OCI-M1 (cell line): ENCODE measurements at places on chromosomes 5 and 9.

GRCh38 chr5:115545351-115545882 is 842 bp upstream of the FEM1C start:
- DNase-seq, result no peak

DNA sequence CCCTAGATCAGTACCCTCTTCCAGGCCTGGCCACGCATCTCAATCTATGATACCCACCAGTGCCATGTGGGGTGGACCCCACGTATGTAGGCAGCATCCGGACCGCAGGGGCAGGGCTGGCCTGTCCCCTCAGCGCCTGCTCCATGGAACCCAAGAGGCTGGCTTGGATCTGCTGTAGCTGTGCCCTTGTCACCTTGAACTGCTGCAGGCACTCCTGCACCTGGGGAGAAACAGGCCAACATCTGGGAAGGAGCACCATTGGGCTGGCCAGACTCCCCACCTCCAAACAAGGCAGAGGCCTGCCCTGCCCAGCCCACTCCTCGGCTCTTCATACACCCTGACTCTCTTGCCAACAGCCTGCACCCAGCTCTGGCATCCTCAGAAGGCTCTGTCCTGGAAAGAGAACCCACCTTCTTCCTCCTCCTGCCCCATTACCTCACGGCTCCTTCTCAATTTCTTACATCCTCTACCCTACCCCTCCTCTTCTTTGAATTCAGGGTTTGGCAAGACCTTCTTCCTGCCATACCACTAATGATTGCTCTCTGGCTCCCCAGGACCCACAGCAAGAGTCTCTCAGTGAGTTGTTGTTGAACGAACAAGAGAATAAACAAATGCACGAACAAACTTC is 7.7 kb downstream of the HK3 start:
- no peak for DNase-seq

- no peak for DNase-seq
Observed at GRCh38 chr5:2217219-2217618, 334.5 kb upstream of the IRX4 start.

DNA sequence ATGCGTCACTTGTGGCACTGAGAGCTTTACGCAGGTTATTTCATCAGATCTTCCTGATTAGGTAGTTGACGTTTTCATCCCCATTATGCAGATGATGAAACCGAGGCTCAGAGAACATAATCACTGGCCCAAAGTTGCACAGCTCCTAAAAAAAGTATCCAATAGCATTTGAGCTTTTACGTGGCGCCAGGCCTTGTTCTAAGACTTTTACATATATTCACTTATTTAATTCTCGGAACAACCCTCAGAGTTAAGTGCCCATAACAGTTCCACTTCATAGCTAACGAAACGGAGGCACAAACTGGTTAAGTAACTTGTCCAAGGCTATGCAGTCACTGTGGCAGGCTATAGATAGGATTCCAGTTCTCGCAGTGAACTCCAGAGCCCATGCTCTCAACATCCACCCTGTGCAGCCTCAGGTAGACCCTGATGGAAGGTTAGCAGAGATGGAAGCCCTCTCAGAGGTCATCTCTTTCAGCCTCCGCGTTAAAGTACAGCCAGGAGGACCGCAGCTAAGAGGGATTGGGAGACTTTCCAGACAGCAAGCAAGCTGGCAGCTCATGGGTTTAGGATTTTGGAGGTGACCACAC is 39.3 kb downstream of the AMBP start:
- no peak for DNase-seq

- no peak for DNase-seq
Observed at GRCh38 chr5:16617274-16617968, 624 bp upstream of the RETREG1 start.

- DNase-seq, result peak; percentile 42
Observed at GRCh38 chr5:132777209-132778069, at the start of gene SEPTIN8. Gene SEPTIN8 (minus strand): TSS chr5:132777239. CDS start chr5:132777137, 102 bp downstream.

DNA sequence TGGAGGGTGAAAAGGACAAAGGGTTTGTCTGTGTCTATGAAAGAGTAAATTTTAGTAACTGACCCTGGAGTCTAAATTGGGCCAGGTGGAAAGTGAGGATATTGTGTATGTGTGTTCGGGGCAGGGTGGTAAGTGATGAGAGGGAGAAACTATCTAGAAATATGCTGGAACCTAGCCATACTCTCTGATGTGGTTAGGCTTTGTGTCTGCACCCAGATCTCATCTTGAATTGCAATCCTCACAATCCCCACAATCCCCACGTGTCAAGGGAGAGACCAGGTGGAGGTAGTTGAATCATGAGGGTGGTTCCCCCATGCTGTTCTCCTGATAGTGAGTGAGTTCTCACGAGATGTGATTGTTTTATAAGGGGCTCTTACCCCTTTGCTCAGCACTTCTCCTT is 60.6 kb downstream of the COMMD10 start:
- no peak for DNase-seq

DNA sequence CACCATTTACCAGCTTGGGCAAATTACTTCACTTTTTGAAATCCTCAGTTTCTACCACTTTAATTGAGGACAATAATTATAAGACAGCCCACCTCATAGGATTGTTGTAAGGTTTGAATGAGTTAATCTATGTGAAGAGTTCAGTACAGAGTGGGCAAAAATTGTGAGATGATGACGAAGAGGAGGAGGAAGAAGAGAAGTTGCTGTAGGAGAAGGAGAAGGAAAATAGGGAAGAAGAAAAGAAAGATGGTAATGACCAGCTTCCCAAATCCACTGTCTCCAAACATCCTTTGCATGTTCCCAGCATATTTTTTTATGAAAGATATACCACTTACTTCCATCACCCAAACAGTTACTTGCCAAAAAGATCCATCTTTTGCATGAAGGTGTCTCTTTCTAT is 291.2 kb downstream of the EBF1 start:
- DNase-seq, result no peak

- DNase-seq, result no peak
Observed at GRCh38 chr5:147913786-147914185, 7.4 kb upstream of the C5orf46 start.

GRCh38 chr5:38071831-38072694 is 186.3 kb upstream of the EGFLAM start:
- no peak for DNase-seq
